G401 (cell line): ENCODE measurements at places on chromosomes 4 and X. TPM values are rescaled to one million over a fixed set of nuclear protein-coding genes. Genes with fewer than 3 reads are reported as not detected.

DNA sequence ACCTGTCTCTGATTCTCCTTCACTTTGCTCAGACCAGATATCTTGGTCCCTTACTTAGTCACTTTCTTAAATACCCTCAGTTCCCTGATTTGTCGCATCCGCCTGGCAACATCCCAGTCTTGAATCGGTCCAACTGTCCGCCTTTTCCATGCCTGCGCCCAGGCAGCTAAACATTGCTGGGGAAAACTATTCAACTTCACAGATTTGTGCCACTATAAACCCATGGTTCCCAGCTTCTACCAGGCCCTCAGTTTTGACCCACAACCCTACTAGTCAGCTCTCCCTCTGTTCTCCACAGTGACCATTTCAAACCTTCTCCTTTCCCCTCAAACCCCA is 451 bp upstream of the FGD1 start:
- no peak for DNase-seq

DNA sequence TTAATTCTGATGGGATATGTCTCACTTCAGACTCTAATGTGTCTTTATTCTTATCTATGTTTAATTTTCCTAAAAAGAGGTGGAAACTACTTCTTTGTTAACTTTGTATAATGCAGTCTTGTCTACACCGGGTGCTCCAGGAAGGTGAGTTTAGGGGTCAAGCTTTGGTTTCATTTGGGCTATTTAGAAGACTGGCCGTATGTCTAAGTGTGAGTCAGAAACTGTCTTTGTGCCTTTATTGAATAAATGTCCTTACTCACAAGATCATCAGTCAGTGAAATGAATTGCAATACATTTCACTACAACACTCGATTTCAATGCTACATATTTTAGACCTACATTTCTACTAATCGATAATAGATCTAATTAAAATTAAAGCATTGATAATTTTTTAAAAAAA is 56.2 kb downstream of the PROM1 start:
- no peak for DNase-seq

DNA sequence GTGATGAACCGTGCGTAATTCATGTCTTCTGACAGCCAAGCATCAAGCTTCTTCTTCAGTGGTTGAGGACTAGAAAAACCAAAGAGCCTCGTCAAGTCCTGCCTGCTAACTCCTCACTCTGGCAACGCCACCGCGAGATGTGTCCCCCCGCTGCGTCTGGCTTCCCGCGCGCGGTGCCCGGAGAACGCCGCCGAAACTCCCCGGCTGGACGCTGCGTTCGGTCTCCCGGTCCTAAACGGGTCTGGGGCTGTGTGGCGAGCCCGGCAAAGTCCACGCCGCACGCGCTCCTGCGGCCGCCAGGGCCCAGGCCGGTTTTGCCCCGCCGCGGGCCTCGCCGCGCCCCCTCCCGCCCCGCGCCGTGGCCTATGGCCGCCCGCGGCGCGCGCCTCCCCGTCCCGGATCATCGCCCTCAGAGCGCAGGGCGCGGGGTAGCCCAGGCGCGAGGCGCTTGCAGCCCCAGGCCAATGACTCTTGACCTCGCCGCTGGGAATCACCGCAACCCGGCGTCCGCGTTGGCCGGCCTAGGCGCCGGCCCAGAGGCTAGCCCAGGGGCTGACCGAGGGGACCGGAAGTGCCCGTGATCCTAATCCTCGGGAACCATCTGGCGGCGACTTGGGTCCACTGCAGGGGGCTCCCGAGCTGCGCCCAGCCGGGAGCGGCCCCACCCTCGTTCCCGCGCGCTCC is at the start of gene AADAT:
Gene AADAT, minus strand, starts transcription at position 289 of the 684 bp plus-strand sequence. Its CDS starts 266 bp downstream, at position 23.
- DNase-seq = peak; percentile 31

- DNase-seq = no peak
Observed at GRCh38 chr4:63492515-63492914, 916.7 kb downstream of the TECRL start.

CSAG3 gene
- not detected in 2 replicates for total RNA-seq
